ENCODE measurements at places on chromosomes 2 and 18. TPM values are rescaled to one million over a fixed set of nuclear protein-coding genes. Genes with fewer than 3 reads are reported as not detected.

DNA sequence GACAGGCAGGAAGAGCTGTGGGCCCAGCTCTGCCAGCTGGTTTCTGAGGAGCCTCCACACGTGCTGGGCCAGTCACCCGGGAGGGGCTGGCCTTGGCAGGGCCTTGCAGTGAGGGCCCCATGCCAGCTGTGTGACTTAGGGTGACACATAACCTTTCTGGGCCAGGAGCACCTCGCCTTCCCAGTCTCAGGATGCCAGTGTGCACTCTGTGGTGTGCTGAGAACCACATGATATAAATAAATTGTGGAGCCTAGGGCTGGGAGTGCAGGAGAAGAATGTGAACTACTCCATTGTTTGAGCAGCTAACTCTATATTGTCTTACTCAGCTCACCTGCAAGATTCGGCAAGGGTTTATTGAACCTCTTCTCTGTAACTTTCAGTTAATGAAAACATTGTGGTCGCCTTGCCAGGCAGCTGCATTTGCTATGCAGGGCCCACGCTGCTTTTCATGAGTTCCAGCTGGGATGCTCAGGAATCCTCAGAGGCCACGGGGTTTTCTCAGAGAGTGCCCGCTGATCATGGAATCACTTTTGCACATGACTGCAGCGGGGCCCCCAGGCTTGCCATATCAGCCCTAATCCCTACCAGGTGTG, 222.3 kb downstream of the SH3RF3 start:
- DNase-seq, result no peak

Gene SPATA3
- total RNA-seq, result not detected

DNA sequence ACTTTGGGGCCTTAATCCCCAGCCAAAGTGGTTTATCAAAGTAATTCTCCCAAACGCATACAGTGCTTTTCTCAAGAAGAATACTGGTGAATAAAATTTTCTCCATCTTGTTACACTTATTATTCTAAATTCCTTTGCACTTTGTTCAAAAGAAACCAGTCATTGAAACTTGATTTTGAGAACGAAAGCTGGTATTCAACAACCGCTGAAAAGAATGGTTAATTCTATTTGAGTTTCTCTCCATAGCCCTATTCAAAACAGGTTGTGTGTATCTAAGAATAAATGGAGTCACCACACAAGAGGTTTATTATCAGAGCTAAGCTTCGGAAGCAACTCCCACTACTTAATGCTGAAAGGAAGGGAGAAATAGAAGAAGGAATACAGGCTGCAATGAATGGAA, 117.7 kb downstream of the C1D start:
- no peak for DNase-seq

- DNase-seq, result no peak
Measured at GRCh38 chr2:182132605-182133004, 147.0 kb downstream of the PPP1R1C start.

- DNase-seq, result no peak
Measured at GRCh38 chr2:61436092-61436491, 34.8 kb downstream of the USP34 start.

- no peak for DNase-seq
Measured at GRCh38 chr2:141927536-141927935, 203.3 kb downstream of the LRP1B start.

Gene COL5A2
- total RNA-seq, result 23.7 TPM

DNA sequence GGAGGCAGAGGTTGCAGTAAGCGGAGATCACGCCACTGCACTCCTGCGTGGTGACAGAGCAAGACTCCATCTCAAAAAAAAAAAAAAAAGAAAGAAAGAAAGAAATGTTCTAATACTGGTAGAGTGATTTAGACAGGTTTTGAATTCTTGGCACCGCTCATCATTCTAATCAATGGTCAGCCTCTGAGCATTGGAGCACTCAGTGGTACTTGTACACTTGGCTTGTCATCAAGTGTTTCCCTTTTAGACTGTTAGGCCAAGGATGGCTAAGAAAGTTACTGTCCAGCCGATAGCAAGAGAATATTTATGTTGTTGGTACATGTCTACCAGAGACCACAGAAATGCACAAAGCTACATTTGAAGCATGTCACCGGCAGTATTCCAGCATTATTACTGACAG, 444.1 kb upstream of the RAB12 start:
- DNase-seq, result no peak

All from glutamatergic neuron (in vitro differentiated cells).